ENCODE measurements at places on chromosomes 12 and 14. TPM values are rescaled to one million over a fixed set of nuclear protein-coding genes. Genes with fewer than 3 reads are reported as not detected.
A peak's percentile ranks its signal among the peaks of the same experiment; 100 is the strongest.

NINJ2 gene
- 5.6 TPM for polyA plus RNA-seq

STAC3 gene
- polyA plus RNA-seq: not detected

EMP1 gene
- polyA plus RNA-seq: 146 TPM

BHLHE41 gene
- 4.2 TPM for polyA plus RNA-seq

CCDC197 gene
- polyA plus RNA-seq: 0.09 TPM

APOF gene
- polyA plus RNA-seq: 0.07 TPM

MYO1H gene
- not detected for polyA plus RNA-seq

KRT7 gene
- polyA plus RNA-seq: 0.81 TPM

GARIN6 gene
- not detected for polyA plus RNA-seq

GRCh38 chr14:59221568-59221967, 33.1 kb downstream of the DAAM1 start:
- DNase-seq: no peak

GRCh38 chr14:30808576-30808975, 65.8 kb upstream of the COCH start:
- no peak for DNase-seq

DNA sequence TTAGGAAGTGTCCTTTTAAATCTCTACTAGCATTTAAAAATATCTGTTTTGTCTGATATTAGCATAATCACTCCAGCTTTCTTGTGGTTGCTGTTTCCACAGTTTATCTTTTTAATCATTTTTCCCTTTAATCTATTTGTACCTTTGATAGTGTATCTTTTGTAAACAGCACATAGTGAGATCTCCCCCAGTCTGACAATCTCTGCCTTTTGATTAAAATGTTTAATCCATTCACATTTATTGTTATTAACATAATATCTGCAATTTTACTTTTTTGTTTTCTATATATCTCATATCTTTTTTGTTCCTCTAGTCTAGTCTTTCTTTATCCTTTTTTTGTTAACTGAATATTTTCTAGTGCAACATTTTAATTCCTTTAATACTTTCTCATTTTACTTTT, 104.2 kb downstream of the RPS6KA5 start:
- DNase-seq: no peak

DNA sequence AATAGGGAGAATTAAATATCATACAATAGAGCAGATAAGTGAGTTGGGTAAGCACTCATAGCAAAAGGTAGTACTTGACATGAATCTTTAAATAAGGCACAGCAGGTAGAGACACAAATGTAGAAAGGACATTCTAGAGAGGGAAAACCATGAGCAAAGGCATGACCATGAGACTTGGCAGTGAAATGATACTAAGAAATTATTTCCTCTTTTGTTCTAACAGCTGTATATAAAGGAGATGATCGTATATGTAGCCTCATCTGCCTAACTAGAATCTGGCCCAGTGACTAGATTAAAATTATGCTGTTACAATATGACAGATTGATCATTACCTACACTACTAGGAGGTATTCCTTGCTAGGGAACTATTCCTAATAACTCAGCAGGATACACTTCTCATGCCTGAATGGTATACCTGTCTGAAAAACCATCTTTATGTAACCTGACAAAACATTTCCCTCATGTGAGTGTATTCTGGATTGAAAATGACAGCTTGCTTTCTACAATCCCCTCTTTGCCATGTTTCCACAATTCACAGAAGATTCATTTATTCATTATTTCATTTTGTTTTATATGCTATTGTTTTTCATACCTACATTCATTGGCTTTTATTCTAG, 725.7 kb downstream of the C12orf50 start:
- DNase-seq: no peak

- no peak for DNase-seq
Observed at GRCh38 chr12:55227643-55228042, 6.8 kb downstream of the OR10A7 start.

DNA sequence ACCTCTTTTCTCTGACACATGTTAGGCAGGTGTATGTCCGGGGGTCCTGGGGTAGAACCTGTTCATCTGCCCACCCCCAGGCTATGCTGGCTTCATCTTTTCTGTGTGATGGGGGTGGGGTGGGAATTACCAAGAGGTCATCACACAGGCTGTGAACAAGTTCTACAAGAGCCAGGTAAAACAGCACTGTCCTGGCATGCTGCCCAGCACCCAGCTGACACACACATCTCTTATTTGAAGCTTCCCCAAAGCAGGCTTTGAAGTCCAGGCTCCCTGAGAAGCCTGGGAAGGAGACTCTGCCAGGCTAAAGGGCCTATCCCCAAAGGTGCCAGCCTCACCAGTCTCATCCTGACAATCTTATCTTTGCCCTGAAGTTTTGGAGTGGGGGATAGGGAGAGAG, 141.1 kb downstream of the ALG10 start:
- no peak for DNase-seq

- no peak for DNase-seq
Observed at GRCh38 chr12:7210642-7211151, 21.2 kb downstream of the PEX5 start.

- DNase-seq: no peak
Observed at GRCh38 chr12:28780096-28780495, 369.0 kb upstream of the FAR2 start.

DNA sequence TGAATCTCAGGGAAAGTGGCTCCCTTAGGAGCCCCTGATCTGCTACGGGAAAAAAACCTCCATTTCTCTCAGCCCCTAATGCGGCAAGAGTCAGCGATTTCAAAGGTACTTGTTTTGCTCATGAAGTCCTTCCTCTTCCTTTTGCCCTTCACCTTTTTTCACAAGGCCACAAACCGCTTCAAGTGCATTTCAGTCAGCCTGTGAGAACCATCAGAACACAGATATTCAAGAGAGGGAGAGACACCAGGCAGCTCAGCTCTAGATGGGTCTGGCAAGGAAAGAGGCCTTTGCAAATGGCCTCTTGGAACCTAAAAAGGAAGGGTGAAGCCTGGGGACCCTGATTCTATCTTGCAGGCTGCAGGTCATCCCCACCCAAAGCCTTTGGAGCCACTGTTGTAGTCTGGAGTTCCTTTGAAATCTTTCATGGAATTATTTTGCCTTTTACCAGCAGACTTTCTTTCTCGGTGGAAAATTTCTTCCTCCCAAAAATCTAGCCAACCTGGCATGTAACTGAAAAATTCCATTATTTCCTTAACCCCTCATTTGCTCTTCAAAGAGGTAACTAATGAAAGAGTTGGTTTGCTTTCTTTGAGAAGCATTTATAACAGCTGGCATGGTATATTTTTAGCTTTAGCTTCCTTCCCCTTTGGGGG, 145.0 kb downstream of the SAMD4A start:
- peak; percentile 64 for DNase-seq

DNA sequence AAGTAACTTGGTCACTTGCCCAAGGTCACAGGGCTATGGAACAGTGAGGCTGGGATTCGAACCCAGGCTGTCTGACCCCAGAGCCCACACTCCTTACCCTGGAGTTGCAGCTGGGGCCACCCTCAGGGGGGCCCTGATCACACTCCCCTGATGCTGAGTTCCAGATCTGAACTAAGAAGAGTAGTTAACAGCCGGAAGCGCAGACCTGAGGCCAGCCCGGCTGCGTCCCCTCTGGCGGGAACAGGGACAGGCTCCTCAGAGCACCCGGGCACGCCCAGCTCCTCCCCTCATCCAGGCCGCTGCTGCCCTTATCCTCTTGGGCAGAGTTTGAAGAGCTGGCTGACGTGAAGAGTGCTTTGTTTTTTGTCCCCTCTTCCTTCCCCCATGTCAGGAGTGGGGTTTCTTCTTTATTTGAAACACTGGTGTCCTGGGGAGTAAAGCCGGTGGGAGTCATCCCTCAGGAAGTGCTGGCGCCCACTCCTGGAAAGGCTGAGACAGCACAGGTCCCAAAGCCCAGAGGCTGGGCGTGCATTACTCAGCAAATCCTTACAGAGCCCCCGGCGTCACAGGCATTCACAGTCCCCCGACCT, 8.7 kb downstream of the PHB2 start:
- DNase-seq: no peak

- no peak for DNase-seq
Observed at GRCh38 chr14:52790011-52790755, 1.2 kb downstream of the GNPNAT1 start.

GRCh38 chr14:49962621-49963020, 69.7 kb downstream of the ARF6 start:
- DNase-seq: no peak

DNA sequence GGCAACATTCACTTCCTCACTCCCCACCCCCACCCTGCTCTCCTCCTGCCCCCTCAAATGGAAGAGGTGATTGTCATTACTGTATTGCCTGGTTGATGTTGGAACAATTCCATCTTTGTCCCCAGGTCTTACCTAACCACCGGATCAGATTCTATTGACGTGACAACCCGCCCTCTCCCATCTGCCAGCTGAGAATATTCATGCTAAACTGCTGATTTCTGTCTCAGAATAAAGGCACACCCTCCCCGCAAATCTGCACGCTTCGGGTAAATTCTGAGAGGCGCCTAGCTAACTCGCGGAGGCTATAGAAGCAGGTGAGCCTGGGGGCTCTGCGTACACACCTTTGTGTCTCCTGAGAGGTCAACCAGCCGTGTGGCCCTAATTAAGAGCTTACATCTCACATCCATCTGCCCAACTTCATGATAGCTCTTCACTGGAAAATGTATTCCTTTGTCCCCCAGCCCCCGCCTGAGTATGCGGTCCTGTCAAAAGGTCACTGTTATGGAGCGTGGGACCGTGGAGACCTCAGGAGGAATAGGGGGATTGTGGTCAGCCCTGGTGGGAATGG, 1054.3 kb downstream of the VRK1 start:
- no peak for DNase-seq

DNA sequence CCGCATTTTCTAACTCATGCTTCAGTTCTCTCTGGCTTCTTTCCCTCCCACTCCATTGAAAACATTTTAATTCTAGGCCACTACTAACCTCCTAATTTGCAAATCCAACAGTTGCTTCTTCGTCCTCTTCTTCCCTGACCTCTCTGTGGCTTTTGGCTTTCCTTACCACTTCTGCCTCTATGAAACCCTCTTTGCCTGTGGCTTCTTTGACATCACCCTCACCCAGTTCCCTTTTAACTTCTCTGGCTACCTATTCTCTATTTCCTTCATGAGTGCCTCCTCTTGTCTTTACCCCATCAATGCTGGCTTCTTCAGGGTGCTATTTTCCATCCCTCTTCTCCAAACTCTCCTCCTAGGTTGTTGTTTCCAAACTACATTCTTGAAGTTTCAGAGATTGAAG, 4.4 kb upstream of the HCFC2 start:
- DNase-seq: no peak

DNA sequence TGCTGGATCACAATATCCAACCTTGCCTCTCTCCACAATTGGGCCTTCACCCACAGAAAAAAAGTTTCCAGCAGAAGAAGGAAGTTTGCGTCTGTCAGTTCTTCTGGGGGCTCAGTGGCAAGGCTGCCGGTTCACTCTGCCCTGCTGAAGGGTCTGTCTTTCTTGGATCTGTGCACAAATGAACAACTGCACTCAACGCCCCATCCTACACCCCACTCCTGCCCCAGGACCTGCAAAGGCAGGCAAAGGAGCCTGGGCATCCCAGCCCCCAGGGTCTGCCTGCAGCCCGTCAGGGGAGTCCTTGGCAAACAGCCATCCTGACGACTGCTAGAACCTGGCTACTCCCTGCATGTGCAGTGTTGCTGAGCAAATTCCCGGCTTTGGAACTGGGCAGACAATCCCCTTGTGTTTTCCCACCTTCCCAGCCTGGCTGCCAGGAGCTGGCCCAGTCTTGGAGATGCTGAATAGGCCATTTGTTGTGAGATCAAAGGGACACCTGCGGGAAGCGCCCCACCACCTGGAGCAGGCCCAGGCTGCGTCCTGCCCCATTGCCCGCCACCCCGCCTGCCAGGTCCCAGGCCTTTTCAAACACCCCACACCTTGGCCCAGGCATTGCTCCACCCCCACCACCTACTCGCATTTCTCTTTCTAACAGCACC, 311.9 kb downstream of the BCL11B start:
- no peak for DNase-seq

- DNase-seq: no peak
Observed at GRCh38 chr14:40133463-40133862, 701.2 kb upstream of the FBXO33 start.

- DNase-seq: no peak
Observed at GRCh38 chr12:112408621-112409020, 784 bp downstream of the RPL6 start.

DNA sequence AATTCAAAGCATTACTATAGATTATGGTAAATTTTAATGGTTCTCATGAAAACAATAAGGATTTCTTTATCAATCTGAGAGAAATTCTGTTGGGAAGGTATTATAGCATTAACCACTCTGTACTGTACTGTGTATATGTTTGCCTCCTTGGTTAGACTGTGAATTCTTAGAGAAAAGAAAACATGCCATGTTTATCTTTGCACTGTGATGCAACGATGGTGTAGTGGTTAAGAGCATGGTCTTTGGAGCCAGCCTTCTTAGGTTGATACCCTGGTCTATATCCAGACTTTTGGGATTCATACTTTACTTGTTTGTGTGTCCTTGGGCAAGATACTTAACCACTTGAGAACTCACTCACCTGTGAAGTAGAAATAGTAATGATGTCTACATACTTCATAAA, 32.2 kb upstream of the NUBPL start:
- DNase-seq: no peak

GRCh38 chr12:3704512-3705353, 48.2 kb downstream of the CRACR2A start:
- peak; percentile 30 for DNase-seq
